Vagina (tissue), 2 donors: ENCODE measurements at places on chromosomes 16 and 17.

- no peak for DNase-seq
- peaks cover 44% of the 10 kb centered on the region for H3K4me1 ChIP-seq
- no peak overlapping the region for H3K4me3 ChIP-seq
- H3K27ac ChIP-seq = peak overlapping the region; percentile 74
These were observed 189.2 kb downstream of the SEC14L1 start for GRCh38 chr17:77329741-77330531.

- no peaks in the 10 kb centered on the region for H3K27me3 ChIP-seq
- H3K36me3 ChIP-seq = no peaks in the 10 kb centered on the region
- peaks cover 54% of the 10 kb centered on the region for H3K4me1 ChIP-seq
- peak overlapping the region; percentile 100 for H3K27ac ChIP-seq
- DNase-seq = no peak
These were observed 912 bp downstream of the USP22 start for GRCh38 chr17:21041741-21042457.

DNA sequence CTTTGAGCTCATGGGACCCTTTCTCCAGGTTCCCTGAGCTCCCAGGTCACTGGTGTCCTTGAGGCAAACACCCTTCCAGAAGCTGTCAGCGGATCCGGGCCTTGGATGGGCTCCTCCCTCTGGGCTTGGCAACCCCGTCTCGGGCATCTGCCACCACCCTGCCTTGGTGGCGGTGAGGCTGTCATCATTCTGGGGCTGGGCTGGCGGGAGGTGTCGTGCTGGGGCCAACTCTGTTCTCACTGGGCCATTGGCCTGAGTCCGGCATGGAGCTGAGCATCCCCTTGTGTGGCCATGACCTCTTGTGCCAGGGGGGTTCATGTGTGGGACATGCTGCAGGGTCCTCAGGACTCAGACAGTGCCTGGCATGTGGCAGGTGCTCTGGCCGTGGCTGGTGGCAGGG is 197.6 kb downstream of the LAT start:
- no peak for DNase-seq
- H3K27me3 ChIP-seq = no peaks in the 10 kb centered on the region
- no peaks in the 10 kb centered on the region for H3K36me3 ChIP-seq
- no peak overlapping the region for H3K27ac ChIP-seq

DNA sequence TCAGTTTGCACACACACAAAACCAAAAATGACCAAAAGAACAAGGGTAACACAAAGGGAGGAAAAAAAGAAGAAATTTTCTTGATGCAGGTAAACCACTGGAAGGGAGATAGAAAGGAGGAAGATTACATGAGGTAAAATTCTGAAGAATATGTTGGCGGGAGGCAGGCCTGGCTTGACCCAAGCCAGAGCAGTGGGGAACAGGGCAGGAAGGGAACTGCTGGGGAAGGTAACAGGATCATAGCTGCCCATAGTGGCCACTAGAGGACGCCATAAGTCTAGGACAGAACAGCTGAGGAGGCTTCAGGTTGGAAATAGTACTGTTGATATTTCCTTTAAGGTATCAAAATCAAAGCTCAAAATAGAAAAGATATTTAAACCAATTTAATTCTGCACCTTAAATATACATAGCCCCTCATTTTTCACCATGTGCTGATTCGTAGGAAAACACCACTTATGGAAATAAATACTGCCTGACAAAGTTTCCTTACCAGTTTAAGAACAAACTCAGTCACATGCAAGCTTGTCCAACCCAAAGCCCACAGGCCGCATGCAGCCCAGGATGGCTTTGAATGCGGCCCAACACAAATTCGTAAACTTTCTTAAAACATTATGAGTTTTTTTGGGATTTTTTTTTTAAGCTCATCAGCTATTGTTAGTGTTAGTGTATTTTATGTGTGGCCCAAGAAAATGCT is 15.5 kb downstream of the VPS35 start:
- H3K4me1 ChIP-seq = no peaks in the 10 kb centered on the region
- H3K27ac ChIP-seq = no peak overlapping the region
- H3K4me3 ChIP-seq = no peak overlapping the region
- DNase-seq = no peak

GRCh38 chr17:76327696-76328095 is 19.6 kb upstream of the QRICH2 start:
- no peak overlapping the region for H3K4me3 ChIP-seq
- peaks cover 60% of the 10 kb centered on the region for H3K36me3 ChIP-seq
- no peak overlapping the region for H3K27ac ChIP-seq

GRCh38 chr17:20925091-20925490 is 117.7 kb downstream of the USP22 start:
- H3K36me3 ChIP-seq = no peaks in the 10 kb centered on the region
- DNase-seq = no peak
- no peaks in the 10 kb centered on the region for H3K27me3 ChIP-seq
- no peak overlapping the region for H3K27ac ChIP-seq
- H3K4me1 ChIP-seq = peaks cover 5% of the 10 kb centered on the region
- H3K4me3 ChIP-seq = no peak overlapping the region
